ENCODE measurements at places on chromosomes 16 and 17.

- no peak for DNase-seq
Observed at GRCh38 chr17:75086496-75087181, 1.1 kb upstream of the SLC16A5 start.

- DNase-seq, result no peak
Observed at GRCh38 chr17:79597040-79597439, 13.8 kb downstream of the RBFOX3 start.

GRCh38 chr16:89048871-89049422 is 44.7 kb upstream of the ACSF3 start:
- DNase-seq, result no peak

GRCh38 chr16:1907226-1907860 is 10.9 kb downstream of the HS3ST6 start:
- no peak for DNase-seq

DNA sequence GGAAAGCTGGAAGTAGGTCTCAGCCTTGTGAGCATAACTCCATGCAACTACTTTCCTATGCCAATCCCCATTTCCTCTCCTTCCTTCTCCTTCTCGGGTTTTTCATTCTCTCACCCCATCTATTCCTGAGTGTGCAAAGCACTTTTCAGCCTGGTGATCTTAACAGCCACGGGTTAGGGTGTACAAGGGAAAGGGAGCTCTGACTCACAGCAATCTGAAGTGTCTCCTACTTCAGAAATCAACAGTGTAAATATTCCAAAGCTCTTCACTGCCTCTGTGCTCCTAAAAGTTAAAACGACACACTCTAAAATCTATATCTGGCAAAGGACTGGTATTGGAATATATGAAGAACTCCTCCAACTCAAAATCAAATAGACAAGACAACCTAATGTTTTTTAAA is 268.0 kb upstream of the IRX3 start:
- no peak for DNase-seq

- no peak for DNase-seq
Observed at GRCh38 chr17:77131904-77132303, 8.9 kb upstream of the SEC14L1 start.

GRCh38 chr16:3881499-3881990 is 1.0 kb upstream of the CREBBP start:
- DNase-seq, result no peak
